ENCODE measurements at places on chromosomes 11 and 22.

DNA sequence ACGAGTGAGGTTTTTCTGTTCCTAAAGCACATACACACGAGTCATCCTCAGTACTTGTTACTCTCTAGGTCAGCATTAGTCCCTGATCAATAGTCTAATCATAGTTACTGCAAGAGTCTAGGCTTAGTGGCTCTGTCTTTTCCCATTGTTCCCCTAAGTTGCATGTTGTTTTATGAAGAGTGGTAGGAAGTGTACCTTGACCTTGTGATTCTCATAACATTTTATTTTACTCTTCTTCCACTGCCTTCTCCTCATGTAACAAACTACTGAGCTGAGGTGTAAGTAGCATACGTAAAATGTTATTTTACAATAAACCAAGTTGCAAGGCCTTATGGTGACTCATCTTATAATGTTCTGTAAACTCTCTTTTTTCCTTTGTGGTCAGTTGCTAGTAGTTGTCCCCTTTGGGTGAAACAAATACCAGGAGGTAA is 15.0 kb downstream of the METTL15 start:
- no peak for DNase-seq

- DNase-seq: no peak
Measured at GRCh38 chr11:128669506-128670270, 24.2 kb upstream of the FLI1 start.

DNA sequence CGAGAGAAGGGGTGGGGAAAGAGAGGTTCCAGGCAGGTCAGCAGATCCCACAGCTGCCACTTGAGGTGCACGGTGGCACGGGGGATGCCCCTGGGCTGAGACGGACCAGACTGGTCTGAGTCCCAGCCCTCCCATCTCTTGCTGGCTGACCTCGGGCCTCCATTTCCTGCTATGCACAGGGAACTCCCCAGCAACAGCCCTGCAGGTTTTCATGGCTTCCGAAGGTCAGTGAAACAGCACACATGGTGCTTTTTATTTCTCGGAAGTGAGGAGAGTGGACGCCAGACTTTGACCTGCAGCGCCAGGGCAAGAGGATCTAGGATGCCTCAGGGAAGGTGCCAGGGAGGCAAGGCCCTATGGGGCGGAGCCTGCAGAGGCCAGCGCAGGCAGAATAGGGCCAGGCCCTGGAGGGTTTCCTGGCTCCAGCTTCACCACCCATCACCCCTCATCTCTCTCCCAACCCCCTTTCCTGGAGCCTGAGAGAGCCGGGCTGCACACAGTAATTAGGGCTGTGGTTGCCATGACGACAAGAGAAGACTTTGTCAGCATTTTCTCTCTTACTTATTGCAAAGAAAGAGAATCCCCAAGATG is 29.5 kb downstream of the SLC22A12 start:
- DNase-seq: no peak

DNA sequence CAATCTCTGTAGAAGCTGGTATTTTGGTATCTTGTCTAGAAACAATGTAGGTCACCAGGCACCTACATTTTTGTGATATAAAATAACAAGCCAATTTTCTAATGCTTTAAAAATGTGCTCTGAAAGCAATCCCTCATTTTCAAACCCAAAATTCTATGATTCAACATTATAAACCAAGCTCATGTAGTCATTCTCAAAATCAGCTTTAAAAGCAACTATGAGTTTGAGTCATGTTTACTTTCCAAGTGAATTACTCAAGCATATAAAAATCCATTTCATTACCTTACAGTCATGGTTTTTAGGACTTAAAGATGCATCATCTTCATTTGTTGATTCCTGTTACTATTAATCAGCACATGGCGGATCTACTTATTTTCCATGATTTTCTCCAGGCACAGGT is 216.4 kb downstream of the GRM5 start:
- no peak for DNase-seq

DNA sequence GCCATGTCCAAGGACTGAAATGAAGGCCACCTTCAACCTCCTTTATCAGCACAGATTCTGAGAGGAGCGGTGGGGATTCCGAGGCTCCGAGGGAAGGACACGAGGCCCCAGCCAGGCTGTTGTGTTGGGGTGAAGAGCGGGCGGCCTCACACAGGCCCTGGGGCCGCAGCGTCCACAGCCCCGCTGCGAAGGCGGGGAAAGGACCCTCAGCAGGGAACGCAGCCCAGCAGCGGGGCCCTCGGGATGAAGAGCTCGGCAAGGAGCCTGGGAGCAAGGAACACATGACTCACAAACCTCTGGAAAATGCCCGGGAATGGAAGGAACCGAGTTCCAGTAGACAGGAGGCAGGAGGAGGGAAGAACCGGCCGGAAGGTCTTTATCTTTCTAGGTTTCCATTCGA is 227.2 kb downstream of the BRD1 start:
- DNase-seq: no peak

- DNase-seq: no peak
Measured at GRCh38 chr11:103729617-103730016, 306.8 kb upstream of the DDI1 start.

DNA sequence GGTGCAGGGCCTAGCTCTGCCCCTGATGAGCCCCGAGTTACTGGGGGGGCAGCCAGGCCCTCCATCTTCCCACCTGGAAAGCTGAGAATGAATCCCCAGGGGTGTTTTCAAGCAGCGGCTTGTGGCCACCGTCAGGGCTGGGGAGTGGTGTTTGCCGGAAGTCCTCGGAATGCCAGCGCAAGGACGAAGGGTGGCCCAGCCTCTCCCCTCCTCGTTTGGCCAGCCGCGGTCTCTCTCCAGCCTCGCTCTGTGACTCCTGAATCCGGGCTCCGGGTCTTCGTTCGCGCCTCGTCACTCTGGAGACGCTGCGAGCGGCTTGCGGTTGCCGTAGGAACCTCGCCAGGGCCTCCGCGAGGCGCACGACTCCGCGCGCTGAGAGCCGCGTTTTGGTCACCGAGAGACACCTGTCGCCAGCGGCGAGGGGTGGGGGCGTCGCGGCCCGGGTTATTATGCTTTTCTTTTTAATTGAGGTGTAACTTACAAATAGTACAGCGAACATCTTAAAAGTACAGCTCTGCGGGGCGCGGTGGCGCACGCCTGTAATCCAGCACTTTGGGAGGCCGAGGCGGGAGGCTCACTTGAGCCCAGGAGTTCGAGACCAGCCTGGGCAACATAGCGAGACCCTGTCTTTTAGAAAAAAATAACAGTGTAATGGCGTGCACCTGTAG is 6.3 kb upstream of the KDELR3 start:
- no peak for DNase-seq

DNA sequence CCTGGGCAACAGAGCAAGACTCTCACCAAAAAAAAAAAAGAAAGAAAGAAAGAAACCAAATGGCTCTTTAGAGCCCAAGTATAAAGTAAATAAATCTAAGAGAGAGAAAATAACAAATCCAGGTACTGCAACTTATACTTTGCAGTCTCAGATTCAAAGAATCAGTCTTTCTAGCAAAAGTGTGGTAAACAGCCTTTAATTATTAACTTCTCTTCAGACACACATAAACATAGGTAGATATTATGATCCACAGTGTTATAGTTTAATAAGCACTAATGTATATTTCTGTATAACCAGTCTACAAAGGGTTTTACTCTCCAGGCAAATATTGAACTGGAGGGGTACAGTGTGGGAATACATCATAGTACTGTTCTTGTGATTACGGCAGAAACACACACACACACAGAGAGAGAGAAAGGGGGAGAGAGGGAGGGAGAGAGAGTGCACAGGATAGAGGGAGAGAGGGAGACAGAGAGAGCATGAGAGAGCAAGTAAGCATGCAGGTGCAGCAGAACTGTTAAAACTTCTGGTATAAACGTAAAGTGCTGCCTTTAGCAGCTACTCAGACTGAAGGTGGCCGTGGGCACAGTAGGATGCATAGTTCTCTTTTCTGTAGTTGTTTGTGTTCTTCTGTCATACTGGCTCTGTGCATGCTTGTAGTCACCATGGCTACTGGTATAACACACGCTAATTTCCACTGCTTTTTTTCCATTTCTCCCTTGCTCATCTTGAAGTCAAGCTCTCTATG is 32.3 kb downstream of the MTMR2 start:
- no peak for DNase-seq

DNA sequence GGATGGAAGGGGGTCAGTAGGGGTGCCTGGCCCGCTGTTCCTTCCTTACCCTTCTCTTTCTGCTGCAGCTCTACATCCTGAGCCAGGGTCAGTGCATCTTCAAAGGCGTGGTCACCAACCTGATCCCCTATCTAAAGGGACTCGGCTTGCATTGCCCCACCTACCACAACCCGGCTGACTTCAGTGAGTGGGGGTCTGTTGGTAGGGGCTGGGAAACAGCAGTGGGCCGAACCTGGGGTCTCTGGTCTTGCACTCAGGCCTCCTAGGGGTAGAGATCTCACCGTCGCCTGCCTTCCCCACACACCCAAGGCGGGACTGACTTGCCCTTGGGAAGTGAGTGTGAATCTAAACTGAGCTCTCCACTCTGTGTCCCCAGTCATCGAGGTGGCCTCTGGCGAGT is 7.6 kb downstream of the ABCG4 start:
- no peak for DNase-seq

GRCh38 chr11:36628141-36628540 is 30.1 kb upstream of the RAG2 start:
- no peak for DNase-seq

- DNase-seq: no peak
Measured at GRCh38 chr11:6648501-6648900, 7.1 kb downstream of the DCHS1 start.

DNA sequence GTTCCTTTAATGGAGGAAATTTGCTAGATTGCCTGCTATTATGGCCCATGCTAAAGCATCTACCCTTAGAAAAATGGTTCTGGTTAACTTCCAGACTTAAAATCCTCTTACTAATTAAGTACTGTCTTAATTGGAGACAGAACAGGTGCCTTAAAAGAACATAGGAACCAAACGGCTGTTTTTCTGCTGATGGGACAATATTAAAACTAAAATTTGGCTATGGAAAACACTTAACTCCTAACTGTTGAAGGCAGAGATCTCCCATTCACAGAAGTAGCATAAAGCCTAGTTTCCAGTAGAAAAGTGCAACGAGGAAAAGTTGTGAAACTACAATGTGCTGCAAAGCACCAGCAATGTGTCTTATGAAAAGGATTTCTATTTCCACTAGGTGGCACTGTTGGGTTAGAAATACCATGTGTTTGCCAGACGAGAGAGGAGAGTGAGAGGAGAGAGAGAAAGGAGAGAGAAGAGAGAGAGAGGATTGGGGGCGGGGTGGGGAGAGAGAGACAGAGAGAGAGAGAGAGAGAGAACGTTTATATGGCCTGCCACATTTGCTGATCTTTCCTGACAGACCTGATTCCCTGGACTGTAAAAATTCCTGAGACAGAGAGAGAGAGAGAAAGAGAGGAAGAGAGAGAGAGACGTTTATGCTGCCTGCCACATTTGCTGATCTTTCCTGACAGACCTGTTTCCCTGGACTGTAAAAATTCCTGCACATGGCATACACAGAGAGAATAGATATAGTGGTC is 51.5 kb downstream of the FAM181B start:
- no peak for DNase-seq

DNA sequence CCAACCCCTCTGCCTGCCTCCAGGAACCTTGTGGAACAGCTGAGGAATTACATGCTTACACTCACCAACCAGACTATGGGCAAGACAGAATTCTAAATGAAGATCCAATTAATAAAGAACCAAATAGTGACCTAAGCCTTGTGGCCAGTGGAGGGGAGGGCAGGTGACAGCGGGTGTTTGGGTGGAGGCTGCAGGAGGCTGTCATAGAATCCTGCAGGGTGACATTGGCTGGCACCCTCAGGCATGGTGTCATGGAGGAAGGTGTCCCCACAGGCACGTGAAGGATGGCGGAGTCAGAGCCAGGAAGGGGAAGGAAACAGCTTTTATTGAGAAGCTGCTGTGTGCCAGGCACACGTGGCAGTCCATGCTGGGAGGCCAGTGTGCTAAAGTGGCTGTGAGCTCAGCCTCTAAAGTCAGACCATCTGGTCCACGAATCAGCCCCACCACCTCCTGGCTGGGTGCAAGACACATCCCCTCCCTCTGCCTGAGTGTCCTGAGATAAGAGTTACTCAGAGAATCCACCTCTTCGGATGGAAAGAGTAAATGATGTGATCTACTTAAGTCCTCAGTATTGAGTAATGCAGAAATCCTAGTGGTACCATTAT is 8.7 kb downstream of the MYO18B start:
- no peak for DNase-seq

- no peak for DNase-seq
Measured at GRCh38 chr11:122741613-122742300, 86.2 kb downstream of the UBASH3B start.

- no peak for DNase-seq
Measured at GRCh38 chr11:78292109-78292803, 103.5 kb downstream of the USP35 start.

GRCh38 chr11:115885535-115886421 is 381.6 kb upstream of the CADM1 start:
- DNase-seq: no peak

DNA sequence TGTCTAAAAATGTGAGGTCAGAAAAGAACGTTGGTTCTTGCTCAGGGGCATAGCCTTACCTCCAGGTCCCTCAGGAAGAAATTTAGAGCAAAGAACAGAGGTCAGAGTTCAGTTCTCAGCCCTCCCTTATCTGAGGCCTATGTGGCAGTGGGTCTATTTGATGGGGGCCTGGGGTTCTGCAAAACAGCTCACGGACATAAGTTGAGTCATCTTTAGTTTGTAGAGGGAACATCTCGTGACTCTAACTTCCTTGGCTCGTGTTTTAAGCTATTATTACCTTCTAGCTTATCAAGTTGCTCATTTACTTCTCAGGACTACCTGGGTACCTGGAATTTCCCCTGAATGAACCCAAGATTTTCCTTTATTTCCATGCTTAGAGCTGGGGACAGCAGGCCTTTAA is 91.3 kb upstream of the AMOTL1 start:
- DNase-seq: no peak

- DNase-seq: no peak
Measured at GRCh38 chr11:113796663-113797259, 17.2 kb downstream of the CLDN25 start.

GRCh38 chr11:114065094-114065493 is 5.6 kb downstream of the ZBTB16 start:
- DNase-seq: no peak

GRCh38 chr11:64095273-64095817 is 59.6 kb downstream of the FLRT1 start:
- no peak for DNase-seq

DNA sequence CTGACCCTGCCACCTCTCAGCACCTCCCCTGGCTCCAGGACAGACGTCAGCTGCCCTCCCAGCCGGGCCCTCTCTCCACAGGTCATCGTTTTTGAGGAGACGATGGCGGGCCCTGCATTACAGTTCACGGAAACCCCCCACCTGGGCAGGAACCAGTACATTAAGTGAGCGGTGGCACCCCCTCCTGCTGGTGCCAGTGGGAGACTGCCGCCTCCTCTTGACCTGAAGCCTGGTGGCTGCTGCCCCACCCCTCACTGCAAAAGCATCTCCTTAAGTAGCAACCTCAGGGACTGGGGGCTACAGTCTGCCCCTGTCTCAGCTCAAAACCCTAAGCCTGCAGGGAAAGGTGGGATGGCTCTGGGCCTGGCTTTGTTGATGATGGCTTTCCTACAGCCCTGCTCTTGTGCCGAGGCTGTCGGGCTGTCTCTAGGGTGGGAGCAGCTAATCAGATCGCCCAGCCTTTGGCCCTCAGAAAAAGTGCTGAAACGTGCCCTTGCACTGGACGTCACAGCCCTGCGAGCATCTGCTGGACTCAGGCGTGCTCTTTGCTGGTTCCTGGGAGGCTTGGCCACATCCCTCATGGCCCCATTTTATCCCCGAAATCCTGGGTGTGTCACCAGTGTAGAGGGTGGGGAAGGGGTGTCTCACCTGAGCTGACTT is 37.0 kb downstream of the B3GAT1 start:
- no peak for DNase-seq

Measured in esophagus squamous epithelium (tissue), 5 donors.